Stimulated activated CD4-positive, alpha-beta T cell treated with anti-CD3 and anti-CD28 coated beads, Interleukin-1b, Interleukin-23, amount 100 ng/mL, for 4 hours (primary cell): ENCODE measurements at places on chromosomes 3 and 15.

GRCh38 chr15:41894251-41894790 lies 468 bp upstream of the SPTBN5 start:
- no peak for DNase-seq

GRCh38 chr15:85961821-85962220 lies 117.8 kb upstream of the AGBL1 start:
- DNase-seq = no peak

DNA sequence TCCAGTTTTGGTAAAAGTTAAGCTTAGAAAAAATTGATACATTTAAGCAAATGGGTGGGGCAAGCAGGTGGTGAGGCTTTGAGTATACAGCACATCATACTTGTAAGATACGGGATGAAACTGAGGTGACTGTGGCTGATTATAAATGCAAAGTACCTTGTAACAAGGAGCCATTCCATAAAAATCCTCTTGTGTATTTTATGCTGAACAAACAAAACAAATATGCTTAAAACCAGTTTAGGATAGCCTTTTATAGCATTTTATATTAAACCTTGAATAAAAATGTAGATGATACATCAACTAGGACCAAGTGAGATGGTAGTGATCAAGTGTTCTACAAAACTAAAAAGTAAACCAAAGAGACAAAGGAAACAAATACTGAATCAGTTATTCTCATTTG lies 3.4 kb downstream of the PLSCR1 start:
- DNase-seq = no peak

- DNase-seq = no peak
Measured at GRCh38 chr15:99442252-99442897, 123.4 kb upstream of the MEF2A start.

DNA sequence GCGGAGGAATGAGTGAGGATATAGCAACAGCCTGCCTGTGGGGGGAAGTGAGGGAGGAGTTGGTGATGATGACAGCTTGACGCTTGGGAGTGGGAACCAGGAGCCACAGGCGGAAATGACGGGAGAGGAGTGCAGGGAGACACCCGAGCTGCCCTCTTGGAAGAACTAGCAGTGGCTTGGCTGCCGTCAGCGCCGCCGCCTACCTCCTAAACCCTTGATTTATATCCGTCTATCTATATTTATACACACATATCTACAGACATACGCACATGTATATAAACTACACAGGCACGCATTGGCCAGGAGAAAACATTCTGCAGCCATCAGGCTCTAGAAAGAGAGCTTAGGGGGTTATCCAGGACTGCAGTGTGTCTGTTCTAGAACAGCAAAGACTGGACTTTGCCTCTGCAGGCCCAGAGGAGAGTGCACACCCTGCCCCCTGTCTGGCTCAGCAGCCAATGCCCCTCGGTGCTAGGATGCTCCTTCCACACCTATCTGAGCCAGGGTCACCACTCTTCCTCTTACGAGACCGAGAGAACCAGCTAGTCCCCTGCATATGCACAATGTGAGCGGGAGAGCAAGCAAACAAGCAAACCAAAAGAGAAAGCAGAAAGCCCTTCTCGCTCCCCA lies 45.3 kb upstream of the MAGEF1 start:
- no peak for DNase-seq

DNA sequence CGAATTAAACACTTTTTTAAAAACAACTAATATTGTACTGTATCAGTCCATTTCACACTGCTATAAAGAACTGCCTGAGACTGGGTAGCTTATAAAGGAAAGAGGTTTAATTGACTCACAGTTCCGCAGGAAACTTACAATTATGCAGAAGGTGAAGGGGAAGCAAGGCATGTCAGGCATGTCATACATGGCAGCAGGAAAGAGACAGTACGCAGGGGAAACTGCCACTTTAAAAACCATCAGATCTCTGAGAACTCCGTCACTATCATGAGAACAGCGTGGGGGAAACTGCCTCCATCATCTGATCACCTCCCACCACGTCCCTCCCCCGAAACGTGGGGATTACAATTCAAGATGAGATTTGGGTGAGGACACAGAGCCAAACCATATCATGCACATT lies 162.8 kb upstream of the TPM1 start:
- DNase-seq = no peak

- DNase-seq = no peak
Measured at GRCh38 chr3:54830658-54831057, 97.2 kb downstream of the LRTM1 start.

DNA sequence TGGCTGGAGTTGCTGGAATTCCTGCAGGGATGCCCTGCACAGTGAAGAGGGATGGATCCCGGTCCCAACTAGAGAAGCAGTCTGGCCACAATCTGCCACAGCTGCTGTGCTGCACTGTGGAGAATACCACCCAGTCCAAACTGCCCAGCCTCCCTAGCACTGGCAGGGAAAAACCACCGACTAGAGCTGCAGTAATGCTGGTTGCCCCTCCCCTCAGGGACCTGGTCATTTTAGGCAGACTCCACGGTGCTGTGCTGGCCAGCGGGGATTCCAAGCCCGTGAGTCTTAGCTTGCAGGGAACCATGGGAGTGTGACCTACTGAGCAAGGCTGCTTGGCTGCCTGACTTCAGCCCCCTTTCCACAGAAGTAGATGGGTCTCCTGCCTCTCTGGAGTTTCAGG lies 478.0 kb upstream of the ATP11B start:
- no peak for DNase-seq

DNA sequence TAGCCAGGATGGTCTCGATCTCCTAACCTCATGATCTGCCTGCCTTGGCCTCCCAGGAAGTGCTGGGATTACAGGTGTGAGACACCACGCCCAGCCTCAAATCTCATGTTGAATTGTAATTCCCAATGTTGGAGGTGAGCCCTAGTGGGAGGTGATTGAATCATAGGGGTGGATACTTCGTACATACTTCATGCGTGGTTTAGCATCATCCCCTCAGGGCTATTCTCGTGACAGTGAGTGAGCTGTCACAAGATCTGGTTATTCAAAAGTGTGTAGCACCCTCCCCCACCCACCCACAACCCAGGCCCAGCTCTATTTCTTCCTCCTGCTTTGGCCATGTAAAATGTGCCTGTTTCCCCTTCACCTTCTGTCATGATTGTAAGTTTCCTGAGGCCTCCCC lies 236.9 kb upstream of the IL12A start:
- no peak for DNase-seq

DNA sequence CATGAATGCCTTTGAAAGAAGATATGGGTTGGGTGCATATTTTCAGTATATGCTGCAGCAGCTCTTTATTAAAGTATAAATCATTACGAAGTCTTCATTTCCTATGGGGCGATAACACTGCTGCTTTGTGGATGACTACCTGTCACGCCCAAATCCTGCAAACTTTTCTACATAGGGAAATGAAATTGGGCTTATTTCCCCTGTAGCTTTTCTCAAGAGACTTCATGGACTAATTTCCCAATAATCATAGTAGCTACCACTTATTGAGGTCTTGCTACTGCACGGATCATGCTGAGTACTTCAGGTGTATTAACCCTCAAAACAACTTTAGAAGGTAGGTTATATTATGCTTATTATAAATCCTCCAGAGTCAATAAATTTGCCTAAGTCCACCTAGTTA lies 8.0 kb downstream of the TGFBR2 start:
- no peak for DNase-seq
